ENCODE measurements at places on chromosomes 3 and 15. TPM values are rescaled to one million over a fixed set of nuclear protein-coding genes. Genes with fewer than 3 reads are reported as not detected.

The TPRG1 gene
- 4.4 TPM for total RNA-seq

The VGLL3 gene
- 1.6 TPM for total RNA-seq

The TIGIT gene
- total RNA-seq, result not detected

The C3orf49 gene
- not detected for total RNA-seq

The TGM5 gene
- not detected for total RNA-seq

The GCSAM gene
- not detected for total RNA-seq

The MESP2 gene
- 0.92 TPM for total RNA-seq

The CHRFAM7A gene
- 14.8 TPM for total RNA-seq

The RTP1 gene
- total RNA-seq, result 3.2 TPM

The TIMMDC1 gene
- total RNA-seq, result 31.4 TPM

The HEG1 gene
- 7.2 TPM for total RNA-seq

The TM4SF1 gene
- 17.3 TPM for total RNA-seq

The ZBBX gene
- total RNA-seq, result 18.9 TPM

The SCAMP5 gene
- 82.1 TPM for total RNA-seq

The AHSG gene
- total RNA-seq, result 0.23 TPM

The BDH1 gene
- total RNA-seq, result 18.5 TPM

The PLXNB1 gene
- 89.0 TPM for total RNA-seq

The SLC6A1 gene
- 154 TPM for total RNA-seq

The UTS2B gene
- total RNA-seq, result not detected

The TPRA1 gene
- total RNA-seq, result 15.5 TPM

The SPINT1 gene
- total RNA-seq, result 6.9 TPM

The THAP10 gene
- total RNA-seq, result 6.0 TPM

The PGBD4 gene
- 5.3 TPM for total RNA-seq

The TLR9 gene
- under 0.01 TPM for total RNA-seq

Data from diencephalon (tissue), 1 donor.